IPS-NIHi11 (cell line): ENCODE measurements at places on chromosomes 7 and 10.

DNA sequence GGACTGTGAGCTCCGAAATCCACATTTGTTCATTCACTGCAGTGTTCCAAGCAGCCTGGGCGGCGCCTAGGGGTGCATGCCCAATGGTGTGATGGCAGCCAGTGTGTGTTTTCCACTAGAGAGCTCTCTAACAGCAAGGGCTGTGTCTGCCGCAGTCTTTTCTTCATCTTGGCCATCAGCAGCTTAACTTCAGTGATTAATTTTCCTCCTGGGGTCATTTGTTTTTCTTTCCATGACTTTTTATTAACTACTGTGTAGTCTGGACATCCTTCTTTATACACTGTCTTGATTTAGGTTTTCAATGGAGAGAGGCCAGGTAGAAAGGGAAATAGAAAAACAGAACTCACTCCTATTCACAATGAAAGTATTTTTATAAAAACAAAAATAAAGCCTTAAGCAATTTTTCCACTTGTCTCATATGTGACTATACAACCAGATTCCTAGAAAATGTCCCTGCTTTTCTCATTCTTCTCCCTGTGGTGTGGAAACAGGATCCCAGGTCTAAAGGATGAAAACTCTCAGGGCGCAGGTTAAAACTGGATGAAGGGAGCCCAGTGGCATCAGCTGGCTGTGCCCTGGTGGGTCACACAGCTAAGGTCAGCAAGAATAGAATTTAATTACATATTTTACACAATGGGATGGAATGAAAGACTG lies 176.8 kb downstream of the PKD1L1 start:
- DNase-seq, result no peak

GRCh38 chr7:69228212-69228811 lies 370.0 kb upstream of the AUTS2 start:
- DNase-seq, result no peak

DNA sequence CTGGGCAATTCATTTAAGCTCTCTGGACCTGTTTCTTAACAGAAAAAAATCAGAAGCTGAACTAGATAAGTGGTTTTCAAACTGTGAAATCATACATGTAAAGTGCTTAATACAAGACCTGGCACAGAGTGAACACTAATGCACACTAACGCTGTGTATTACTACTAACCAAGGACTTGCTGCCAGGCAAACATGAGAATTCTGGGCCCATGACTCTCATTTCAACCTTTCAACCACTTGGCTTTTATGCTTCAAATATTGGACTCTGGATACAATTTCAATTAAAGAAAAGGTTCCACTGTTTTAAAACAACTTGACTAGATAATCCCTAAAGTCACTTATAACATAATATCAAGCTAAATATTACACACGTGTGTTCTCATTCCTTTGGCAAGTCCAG lies 73.4 kb downstream of the SRPK2 start:
- no peak for DNase-seq

- no peak for DNase-seq
Measured at GRCh38 chr7:15464667-15465121, 97.1 kb downstream of the AGMO start.

DNA sequence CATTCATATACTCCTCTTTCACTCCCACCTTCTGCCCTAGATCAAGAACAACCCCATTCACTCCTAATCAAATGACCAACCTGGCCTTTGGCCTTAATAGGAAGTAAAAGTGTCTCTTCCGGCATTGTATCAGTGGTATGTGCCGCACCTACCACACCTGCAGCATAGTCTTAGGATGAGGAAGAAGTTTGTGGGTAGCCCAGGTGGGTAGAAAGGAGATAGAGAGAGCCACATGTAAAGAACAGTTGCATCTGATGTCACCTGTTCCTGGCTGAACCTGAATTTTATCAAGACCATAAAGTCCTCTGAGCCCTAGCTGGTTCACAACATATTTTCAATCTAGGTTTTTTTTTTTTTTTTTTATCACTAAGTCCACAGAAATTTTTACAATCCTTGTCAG lies 55.5 kb upstream of the PTPN12 start:
- no peak for DNase-seq

GRCh38 chr10:44908936-44909630 lies 2.1 kb upstream of the TMEM72 start:
- DNase-seq, result no peak

GRCh38 chr10:133039107-133039802 lies 48.5 kb upstream of the ADGRA1 start:
- peak; percentile 81 for DNase-seq

GRCh38 chr10:43166880-43167497 lies 28.7 kb downstream of the CSGALNACT2 start:
- no peak for DNase-seq

GRCh38 chr7:20284771-20285143 lies 45.9 kb upstream of the ITGB8 start:
- no peak for DNase-seq

DNA sequence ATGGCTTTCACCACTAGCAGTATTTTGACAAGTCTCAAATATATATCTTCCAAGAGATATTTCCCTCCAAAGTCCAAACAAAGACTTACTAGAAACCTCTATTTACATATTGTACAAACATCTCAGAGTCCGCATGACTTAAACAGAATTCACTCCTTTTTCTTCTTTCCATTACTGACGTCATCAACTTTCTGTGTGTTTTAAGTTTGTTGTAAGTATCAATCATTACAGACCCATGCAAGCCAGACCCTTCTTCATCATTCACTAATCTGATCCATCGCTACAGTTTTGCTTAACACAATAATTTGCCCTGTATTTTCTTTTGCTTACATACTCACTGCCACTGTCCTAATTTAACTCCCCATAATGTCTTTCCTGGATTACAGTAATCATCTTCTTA lies 51.9 kb downstream of the SEMA3A start:
- no peak for DNase-seq

- no peak for DNase-seq
Measured at GRCh38 chr10:27661514-27662286, 83.9 kb downstream of the MKX start.

- DNase-seq, result no peak
Measured at GRCh38 chr10:69641261-69641980, 11.4 kb downstream of the FAM241B start.

DNA sequence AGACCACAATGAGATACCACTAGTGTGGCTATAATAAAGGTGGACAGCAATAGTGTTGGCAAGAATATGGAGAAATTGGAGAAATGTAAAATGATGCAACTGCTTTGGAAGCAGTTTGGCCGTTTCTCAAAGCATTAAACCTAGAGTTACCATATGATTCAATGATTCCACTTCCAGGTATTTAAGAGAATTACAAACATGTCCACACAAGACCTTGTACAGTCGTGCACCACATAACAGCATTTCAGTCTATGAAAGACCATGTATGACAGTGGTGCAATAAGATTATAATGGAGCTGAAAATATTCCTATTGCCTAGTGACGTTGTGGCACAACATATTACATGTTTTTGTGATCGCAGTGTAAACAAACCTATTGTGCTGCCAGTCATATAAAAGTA lies 29.6 kb downstream of the CCDC172 start:
- DNase-seq, result no peak

GRCh38 chr10:130737621-130738020 lies 573.9 kb downstream of the TCERG1L start:
- peak; percentile 71 for DNase-seq

GRCh38 chr7:141200191-141201108 lies 126.6 kb downstream of the TMEM178B start:
- no peak for DNase-seq

DNA sequence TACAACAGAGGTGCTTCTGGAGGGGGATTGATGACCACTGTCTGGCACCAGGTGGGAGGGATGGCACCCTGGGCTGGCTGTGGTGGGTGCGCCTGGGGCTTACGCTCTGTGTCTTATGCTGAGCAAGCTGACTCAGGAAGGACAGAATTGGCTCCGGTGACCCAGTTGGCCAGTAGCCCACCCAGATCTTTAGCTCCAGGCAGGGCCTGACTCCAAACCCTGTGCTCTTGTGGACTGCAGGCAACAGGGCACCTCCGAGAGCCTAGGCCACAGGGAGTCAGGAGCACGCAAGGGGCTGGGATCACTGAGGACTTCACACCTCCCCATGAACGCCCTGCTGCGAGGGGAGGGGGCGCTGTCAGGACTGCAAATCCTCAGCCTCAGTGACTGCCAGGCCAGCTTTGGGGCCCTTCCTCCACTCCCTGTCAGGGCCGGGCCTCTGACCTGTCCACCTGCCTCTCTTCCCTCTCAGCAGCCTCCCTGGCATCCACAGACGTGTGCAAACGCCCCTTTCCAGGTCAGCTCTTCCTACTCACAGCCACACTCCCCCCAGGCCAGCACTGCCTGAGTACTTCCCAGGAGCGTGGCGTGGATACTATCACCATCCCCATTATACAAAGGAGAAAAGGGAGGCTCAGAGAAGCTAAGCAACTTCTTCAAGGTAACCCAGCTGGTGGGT lies 118.7 kb downstream of the SLIT1 start:
- no peak for DNase-seq

DNA sequence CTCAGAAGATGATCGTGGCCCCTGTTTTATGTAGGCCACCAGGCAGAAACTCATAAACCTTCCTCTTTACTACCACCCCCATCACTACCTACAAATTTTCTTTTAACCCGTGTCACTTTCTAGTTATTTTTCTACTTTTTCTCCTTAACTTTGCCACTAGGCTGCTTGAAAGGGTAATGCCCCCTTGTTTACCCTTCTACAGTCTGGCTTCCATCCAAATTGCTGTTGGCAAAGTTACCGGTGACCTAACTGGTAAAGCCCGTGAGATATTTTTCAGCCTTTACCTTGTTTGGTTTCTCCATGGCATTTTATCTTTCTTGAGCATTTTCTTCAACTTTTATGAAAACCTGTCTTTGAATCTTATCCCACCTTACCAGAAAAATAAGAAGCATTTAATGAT lies 153.0 kb downstream of the WNT2 start:
- no peak for DNase-seq

DNA sequence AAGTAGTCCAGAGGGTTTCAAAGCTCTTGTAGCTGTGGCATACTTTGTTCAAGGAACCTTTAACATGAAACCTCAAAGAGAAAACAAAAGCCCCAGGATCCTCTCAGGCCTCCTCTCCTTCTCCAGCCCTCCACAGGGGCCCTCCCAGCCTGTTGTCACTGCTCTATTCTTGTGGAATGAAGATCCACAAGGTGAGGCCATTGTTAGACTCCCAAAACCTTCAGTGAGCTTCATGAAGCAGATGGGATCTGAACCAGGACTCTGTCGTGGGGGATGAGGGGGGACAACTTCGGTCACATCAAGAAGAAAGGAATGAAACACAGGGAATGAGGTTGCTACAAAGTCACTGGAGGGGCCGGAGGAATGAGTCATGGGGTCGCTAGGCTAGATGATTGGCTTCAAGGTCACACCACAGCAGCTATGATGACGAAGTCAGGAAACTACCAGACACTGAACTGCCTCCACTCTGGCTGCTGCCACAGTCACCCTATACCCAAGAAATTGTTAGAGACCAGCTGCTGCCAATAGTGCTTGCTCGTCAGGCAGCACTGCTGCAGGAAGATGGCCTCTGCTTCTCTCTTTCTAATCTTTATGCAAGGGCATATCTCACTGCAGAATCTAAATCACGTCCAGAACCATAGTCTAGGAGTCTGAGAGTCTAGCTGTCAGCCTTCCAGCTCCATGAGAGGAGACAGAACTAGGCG lies 208.8 kb downstream of the HIBADH start:
- no peak for DNase-seq

- no peak for DNase-seq
Measured at GRCh38 chr7:30815951-30816644, 44.9 kb downstream of the MINDY4 start.

- DNase-seq, result no peak
Measured at GRCh38 chr10:7025296-7025695, 385.5 kb downstream of the SFMBT2 start.
